AG20443 (cell line): ENCODE measurements at places on chromosomes 6 and 20.

DNA sequence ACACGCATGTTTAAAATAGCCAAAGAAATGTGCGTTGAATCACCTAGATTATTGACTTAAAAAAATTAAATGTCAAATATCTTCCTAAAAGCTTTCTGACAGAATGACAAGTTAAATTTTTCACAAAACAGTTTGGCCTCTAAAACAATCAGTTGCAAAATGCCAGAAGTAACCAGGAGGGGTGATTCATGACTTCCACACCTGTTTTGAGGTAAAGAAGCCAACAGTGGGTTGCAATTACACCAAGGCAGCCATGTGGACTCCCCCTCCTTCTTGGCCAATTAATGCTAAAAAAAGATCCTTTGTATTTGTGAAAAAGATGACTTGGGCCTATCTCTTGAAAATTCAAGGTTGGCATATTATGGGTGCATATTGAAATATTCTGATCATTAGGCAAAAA lies 424.8 kb downstream of the CBLN4 start:
- no peak for DNase-seq

- no peak for DNase-seq
Observed at GRCh38 chr6:40903456-40903855, 135.6 kb downstream of the UNC5CL start.

DNA sequence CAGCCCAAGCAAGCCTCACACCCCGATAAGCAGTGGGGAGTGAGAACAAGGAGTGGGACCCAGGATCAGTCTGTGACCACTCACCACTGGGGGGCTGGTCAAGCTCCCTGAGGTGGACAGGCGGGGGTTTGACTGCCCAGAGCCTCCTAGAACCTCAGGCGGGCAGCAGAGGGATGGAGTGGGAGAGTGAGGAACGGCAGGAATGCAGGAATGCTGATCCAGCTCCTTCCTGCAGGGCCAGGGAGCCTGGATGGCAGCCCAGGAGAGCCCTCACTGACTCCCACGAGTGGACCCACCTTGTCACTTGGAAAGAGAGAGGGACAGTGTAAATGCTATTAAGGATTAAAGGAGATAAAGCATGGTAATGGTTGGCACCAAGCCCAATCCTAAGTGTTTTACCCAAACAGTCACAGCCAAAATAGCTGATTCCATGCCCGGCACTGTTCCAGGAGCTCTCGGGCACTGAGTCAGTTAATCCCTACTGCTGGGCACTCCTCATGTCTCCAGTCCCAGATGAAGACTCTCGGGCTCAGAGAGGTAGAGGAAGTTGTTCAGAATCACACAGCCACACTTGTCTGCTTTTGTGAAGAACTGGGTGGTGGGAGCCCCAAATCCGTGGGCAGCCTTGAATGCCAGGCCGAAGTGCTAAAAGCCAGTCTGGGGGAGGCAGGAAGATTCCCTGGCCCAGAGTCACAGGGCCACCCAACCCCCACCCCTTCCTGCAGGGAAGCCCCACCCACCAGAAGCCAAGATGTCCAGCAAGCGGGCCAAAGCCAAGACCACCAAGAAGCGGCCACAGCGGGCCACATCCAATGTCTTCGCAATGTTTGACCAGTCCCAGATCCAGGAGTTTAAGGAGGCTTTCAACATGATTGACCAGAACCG lies 3.1 kb downstream of the MYL9 start:
- peak; percentile 63 for DNase-seq

DNA sequence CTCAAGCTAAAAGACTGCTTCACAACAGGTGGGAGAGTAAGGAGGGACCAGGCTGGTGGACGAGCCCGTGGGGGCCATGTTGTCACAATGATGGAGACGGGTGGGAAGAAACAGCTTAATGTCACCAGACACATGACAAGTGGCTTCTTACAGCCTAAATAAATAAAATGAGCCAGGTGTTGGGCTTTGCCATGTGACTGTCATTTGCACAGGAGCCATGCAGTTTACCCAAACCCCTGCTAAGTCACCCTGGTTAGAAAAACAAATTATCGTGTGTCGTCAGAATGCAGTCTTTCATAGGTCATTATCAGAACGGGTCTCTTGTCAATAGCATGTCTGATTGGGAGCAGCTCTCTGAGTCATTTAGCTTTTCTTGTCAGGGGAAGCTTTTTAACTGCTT lies 18.5 kb downstream of the BTBD3 start:
- no peak for DNase-seq

DNA sequence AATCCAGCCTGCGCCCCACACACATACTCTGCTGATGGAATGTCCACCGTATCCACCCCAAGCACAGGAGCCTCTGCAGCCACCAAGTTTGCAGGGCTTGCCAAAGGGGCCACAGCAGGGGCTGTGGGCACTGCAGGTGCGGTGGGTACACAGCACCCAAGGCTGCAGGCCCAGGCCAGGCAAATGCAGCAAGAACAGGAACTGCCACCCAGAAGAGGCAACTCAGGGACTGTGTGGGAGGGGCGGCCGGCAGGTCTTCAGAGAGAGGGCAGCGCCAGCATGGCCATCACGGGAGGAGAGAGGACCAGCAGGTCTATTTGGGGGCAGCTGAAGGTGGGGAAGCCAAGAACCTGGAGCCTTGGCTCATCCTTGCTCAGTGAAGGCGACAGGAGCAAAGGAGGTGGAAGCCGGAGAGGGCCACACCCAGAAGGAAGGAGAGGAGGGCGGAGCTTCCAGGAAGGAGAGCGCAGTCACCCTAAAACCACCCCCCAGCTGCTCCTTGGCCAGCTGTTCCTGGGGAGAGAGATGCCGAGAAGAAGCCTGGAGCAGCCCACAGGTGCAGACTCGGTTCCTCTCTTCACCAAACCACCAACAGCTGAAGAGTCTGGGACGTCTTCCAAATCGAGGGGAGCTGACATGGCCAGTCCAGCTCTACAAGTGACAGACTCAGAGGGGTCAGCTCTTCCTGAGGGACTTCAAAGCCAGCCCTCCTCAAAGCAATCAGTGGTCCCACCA lies 265.1 kb upstream of the CDYL start:
- no peak for DNase-seq

- DNase-seq, result no peak
Observed at GRCh38 chr6:127423921-127424320, 35.3 kb downstream of the KIAA0408 start.

- no peak for DNase-seq
Observed at GRCh38 chr6:43192911-43193310, 10.9 kb downstream of the CUL9 start.

DNA sequence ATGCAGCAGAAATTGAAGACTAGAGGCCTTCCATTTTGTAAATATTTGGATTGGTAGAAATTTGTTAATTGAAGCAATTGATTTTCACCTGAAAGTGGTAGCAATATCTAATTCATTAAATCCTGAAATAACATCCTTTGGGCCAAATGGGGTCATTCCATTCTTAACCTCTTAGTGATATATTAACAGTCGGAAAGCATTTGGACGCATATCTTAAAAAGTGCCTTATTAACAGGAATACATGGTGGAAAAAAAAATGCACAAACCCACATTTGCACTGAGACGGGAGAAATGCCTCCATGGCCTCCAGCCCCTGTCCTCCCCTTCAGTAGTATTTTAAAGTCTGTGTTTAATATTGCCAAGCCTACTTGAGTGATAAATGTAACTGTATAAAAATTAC lies 205.5 kb downstream of the TFAP2B start:
- no peak for DNase-seq

GRCh38 chr20:50572938-50573777 lies 63.0 kb downstream of the PTPN1 start:
- DNase-seq, result peak; percentile 75

- DNase-seq, result no peak
Observed at GRCh38 chr6:12344961-12345693, 55.0 kb downstream of the EDN1 start.

- peak; percentile 11 for DNase-seq
Observed at GRCh38 chr20:2817891-2818595, 1.9 kb downstream of the TMEM239 start.

DNA sequence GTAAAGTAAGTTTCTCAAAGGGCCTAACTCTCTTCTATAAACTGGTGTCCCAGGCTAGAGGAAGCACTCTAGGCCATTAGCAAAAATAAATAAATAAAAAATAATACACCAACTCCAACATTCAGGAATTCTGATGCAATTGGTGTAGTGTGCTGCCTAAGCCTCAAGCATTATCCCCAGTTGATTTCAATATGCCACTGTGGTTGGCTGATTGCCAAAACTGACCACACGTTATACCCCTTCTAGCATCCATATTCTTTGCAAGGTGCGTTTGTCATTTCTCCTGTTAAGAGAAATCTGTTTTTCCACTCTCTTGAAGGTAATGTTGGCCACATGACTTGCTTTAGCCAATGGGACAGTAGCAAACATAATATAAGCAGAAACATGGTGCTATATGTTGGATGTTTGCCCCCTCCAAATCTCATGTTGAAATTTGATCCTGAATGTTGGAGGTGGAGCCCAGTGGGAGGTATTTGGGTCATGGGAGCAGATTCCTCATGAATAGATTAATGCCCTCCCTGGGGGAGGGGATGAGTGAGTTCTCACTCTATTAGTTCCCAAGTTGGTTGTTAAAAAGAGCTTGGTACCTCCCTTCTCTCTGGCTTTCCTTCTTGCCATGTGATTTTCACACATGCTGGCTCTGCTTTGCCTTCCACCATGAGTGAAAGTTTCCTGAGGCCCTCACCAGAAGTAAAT lies 71.9 kb upstream of the PLCB4 start:
- no peak for DNase-seq

- DNase-seq, result no peak
Observed at GRCh38 chr6:150588888-150589499, 10.7 kb upstream of the PLEKHG1 start.

- peak; percentile 32 for DNase-seq
Observed at GRCh38 chr20:8860011-8860495, 208.8 kb upstream of the PLCB4 start.

DNA sequence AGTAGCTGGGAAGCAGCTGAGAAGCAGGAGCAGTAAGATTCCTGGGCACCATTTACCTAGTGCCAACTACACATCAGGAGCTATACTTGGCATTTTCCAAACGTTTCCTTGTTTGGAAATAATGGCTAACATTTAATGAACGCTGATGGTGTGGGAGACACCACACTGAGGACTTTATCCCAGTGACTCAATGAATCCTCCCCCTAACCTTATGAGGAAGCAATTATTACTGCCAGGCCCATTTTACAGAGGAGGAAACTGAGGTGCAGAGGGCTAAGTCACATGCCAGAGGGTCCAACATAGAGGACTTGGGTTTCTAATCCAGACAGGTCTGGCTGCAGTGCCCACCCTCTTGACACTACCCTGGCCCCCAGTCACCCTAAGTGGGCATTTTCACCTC lies 6.1 kb downstream of the PTGIS start:
- DNase-seq, result no peak

DNA sequence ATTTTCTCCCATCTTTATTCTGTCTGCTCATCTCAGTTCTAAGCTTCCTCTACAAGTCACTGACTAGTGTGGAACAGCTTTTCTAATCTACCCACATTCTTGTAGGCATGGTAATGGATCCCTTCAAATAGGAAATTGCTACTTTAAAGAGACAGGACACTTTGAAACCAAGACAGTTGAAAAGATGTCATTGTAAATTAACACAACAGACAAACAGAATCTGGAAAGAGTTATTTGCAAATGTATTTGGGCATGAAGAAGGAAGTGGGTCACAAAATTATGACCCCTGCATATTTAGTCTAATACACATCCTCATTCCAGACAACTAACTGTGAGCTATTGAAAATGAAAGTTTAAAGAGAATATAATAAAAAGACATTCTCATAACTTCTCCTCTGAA lies 298.2 kb upstream of the MARCKS start:
- DNase-seq, result peak; percentile 35

GRCh38 chr6:6402591-6402990 lies 82.1 kb upstream of the F13A1 start:
- no peak for DNase-seq

- DNase-seq, result no peak
Observed at GRCh38 chr6:150238846-150239407, 96.1 kb downstream of the PPP1R14C start.

DNA sequence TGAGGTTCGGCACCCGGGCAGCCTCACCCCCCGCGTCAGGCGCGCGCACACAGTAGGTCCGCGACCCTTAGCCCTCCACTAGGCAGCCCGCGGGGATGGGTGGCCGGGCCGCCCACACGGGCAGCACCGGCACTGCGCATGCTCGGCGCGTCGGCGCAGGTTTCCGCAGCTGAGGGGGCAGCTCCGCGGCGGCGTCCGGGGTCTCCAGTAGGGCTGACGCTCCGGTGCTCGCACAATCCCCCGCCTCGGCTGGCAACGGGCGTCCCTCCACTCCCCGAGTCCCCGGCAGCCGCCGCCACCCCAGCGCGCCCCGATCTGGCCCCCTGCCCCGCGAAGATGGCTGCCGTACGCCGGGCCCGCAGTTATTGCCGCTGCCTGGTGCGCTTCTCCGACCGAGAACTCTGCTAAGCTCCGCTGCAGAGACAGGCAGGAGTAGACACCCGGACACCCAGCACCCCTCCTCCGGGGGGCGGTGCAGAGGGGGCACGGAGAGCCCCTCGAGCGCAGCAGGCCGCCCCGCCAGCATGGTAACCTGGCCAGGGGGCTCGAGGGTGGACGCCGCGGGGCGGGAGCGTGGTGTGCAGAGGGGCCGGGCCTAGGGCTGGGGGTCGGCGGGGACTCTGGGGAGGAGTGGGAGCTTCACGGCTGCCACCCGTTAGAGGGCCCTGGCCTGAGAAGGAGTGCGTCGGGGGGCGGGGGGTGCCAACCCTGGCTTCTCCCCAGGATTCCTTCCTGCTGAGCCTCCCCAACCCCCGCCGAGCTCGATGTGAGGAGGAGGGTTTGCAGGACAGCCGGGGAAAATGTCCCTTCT lies at the start of gene FBXO9:
Gene FBXO9 (plus strand): TSS at position 139 of the 811 bp plus-strand sequence. CDS start 386 bp downstream, at position 525.
- DNase-seq, result peak; percentile 94

GRCh38 chr6:136719280-136720044 lies 72.8 kb downstream of the MAP3K5 start:
- no peak for DNase-seq

DNA sequence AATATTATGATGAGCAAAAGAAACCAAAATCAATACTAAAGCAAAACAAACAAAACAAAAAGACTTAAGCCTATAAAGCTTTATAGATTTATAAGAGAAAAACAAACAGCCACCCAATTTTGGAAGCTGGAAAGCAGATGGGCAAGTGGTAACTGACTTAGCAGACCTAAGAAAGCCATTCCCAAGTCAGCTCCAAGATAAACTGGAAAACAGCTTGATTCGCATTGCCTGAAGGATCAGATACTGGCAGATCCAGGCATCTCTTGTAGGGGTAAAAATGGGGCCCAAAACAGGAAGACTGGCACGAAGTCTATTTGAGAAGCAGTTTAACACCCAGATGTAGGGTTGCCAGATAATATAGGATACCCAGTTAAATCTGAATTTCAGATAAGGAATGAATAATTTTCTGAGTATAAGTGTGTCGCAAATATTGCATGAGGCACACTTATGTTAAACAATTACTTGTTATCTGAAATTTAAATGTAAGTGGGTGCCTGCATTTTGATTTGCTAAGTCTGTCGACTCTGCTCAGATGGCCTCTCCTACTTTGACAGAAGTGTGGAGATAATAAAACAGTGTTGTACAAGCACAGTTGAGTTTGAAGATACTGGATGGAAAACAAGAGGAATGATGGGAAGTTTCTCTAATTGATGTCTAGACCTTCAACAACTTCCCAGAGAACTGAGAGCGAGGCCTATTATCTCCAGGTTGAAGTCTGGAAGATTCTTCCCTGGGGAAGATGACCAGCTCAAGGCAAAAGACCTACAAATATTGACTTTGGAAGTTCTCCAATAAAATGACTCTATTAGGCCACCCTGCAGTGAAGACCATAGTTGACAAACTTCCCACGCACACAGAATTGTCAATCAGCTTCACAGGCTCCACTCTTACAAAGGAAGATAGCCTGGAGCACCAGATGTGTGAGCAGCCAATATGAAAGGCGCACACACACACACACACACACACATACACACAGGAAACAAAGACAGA lies 113.4 kb downstream of the FAM50B start:
- no peak for DNase-seq
